Activated gamma-delta T cell treated with anti-CD3 and anti-CD28 coated beads, Interleukin-2, amount 50 U/mL, for 16 hours (primary cell): ENCODE measurements at places on chromosomes 5 and 9.

- DNase-seq = no peak
These were observed 64.7 kb downstream of the GABBR2 start for GRCh38 chr9:98644011-98644410.

DNA sequence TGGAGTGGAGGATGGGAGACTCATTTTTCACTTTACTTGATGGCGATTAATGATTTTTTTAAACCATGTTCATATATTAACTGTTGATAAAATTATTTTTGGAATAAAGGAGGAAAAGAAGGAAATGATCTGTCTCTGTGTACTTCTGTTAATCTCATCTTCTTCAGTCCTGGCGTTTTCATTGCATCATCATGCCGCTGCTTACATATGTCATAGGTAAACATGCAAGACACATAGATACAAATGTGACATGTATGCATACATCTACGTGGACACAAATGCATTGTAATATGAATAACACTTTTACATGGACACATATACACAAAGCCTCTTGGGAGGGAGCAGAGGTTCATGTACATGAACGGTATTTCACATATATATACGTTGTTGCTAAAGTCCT lies 10.0 kb downstream of the TMEM174 start:
- no peak for DNase-seq

- DNase-seq = no peak
These were observed 53.9 kb downstream of the OSTF1 start for GRCh38 chr9:75142202-75142601.

DNA sequence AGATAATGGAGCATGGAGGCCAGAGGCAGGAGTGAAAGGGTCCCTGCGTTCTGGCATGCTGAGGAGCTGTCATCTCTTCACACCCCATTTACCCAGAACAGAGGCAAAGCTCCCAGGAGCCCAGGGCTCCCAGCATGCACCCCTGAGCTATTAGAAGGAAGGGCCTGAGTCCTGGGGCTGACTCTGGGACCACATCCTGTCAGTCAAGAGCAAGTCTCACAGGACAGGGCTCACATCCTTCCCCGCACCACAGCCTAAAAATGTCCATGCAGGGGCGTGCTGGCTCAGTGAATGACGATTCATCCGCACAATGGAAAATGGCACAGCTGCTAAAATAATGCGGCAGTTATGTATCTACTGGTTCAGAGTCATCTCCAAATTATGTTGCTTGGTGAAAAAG lies 31.4 kb downstream of the CAMK2A start:
- DNase-seq = no peak

- no peak for DNase-seq
These were observed 310.8 kb downstream of the CDH12 start for GRCh38 chr5:22542340-22542739.

GRCh38 chr9:121399126-121399882 lies 29.3 kb upstream of the STOM start:
- DNase-seq = no peak

DNA sequence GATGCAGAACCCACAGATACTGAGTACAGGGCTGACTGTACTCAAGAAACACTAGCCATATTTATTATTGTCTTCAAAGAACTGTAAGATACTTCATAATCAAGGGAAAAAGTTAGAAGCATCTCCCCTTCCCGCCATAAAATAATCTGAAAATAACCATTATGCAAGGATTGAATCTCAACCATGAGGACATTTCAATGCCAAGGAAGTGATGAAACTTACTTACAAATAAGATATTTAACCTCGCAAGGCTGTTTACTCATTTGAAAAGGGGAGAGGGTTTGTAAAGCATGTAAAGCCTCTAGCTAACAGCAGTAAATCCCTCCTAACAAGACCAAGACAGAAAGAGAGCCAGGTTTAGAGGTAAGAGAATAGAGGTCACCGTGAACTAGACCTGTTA lies 6.3 kb downstream of the MYO10 start:
- DNase-seq = no peak

- no peak for DNase-seq
These were observed at the start of gene CDKN2A for GRCh38 chr9:21993893-21994555. CDKN2A (minus strand) TSS chr9:21994392.

- DNase-seq = no peak
These were observed 37.7 kb upstream of the STXBP1 start for GRCh38 chr9:127574072-127574993.

DNA sequence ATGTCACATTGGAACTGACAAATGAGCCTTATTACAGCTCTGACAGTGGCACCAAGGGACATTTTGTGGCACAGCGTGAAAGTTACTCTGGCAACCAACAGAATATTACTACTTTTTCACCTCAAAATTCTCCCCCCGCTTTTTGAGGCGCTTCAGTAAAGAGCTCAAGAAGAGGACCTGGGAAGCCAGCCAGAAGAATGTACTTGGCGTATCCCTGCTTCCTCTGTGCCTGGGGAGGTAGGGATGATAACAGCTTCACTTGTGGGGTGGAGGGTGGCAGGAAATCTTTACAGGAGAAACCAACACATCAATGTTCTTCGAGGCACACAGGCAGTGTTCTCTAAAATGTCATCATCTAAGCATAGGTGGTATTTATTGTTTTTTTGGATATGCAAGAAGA lies 624.1 kb downstream of the NR2F1-AS1 start:
- DNase-seq = no peak

- DNase-seq = no peak
These were observed 220.8 kb downstream of the PRR16 start for GRCh38 chr5:120684749-120685415.

DNA sequence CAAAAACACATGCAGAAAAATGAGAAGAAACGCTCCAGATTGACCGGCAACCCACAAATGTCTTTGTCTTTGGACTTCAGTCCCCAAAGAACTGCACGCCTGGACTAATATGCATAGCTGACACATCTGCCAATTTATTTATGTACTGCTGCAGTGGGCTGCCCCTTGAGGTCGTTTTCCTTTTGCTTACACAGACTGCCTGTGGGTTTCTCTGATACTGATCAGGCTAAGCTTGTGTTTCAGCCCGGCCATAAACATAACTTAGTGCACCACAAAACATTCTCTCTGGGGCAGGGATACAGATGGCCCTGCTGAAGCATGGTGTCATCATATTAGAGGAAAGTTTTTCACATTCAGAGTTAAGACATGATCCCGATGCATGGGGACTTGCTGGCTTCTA lies 75.4 kb downstream of the NUDT12 start:
- DNase-seq = no peak

- no peak for DNase-seq
These were observed 49.1 kb downstream of the HOMER1 start for GRCh38 chr5:79464695-79465332.

- DNase-seq = no peak
These were observed 63.0 kb downstream of the GDNF start for GRCh38 chr5:37776826-37777225.

DNA sequence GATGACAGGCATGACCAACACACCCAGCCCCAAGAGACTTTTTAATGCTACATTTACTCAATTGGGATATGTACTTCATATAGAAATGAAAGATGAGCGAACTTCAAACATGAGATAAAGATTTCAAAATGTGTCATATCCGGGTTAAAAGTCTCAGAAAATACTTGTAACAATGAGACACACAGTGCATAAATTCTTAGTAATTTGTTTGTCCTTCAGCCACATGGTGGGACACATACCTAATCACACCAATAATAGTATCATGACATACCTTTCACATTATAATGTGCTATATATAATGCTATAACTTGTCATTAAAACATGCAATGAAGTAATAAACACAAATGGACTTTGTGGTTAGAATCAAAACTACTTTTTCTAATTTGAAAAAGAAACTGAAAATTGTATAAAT lies 204.7 kb upstream of the RFX3 start:
- no peak for DNase-seq
